ENCODE measurements at places on chromosomes 5 and 9.

GRCh38 chr5:148998174-148998797 lies 64.6 kb downstream of the SH3TC2 start:
- DNase-seq = peak; percentile 52

- no peak for DNase-seq
These were observed 175.1 kb upstream of the PITX1 start for GRCh38 chr5:135208903-135209721.

DNA sequence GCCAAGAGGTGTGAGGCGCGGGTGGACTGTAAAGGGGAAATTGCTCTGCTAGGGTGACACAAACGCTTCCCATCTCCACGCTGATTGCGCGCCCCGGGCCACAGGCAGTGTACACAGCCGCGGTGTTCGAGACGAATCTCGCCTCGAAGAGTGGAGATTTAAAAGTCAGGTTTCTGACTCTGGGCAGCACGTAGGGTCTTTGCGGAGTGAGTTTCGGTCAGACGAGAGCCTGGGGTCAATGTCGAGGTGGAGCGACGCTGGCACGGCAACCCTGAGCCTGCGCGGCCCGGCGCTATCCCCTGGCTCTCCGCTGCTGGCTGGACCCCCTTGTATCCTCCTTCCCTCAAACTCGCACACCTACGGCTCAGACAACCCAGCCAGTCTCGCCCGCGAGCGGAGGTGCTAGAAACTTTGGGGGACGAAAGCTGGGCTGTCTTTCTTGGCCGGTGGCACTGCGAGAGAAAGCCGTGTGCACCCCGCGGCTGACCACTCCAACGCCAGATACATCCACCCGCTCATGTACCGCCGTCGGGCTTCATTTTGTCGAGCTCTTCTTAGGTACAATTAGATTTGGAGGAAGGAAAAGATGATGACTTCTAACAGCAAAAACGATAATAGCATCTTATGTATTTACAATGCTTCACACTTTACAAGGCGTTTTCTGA lies 5.4 kb upstream of the FOXB2 start:
- DNase-seq = no peak

- DNase-seq = no peak
These were observed 63.0 kb downstream of the NIPSNAP3B start for GRCh38 chr9:104826911-104827310.

- DNase-seq = no peak
These were observed 48.9 kb downstream of the DYNC2I2 start for GRCh38 chr9:128607642-128608350.

DNA sequence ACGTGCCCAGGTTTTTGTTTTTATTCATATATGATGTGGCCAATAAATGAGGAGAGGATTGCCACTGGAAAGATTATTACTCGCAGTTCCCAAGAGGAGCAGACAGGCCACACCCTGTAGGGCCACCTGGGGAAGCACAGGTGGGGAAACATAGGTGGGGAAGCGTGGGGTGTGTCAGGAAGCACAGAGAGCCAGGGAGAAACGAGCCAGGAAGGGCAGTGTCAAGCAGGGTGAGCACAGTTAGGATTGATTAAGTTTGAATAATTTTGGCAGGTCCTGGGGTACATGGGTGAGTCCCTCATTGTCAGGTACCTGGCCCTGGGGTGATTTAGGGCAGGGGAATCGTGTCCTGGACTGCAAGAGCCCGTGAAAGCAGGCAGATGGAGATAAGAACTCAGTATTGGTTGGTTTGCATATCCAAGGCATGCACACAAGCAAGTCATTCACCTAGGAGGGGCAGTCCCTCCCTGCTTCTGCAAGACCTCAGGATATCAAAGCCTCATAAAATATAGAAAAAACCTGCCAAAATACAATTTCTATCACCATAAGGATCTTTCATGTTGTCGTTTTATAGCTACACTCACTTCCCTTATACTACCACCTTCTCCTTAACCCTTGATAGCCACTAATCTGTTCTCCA lies 22.4 kb downstream of the MVB12B start:
- no peak for DNase-seq

DNA sequence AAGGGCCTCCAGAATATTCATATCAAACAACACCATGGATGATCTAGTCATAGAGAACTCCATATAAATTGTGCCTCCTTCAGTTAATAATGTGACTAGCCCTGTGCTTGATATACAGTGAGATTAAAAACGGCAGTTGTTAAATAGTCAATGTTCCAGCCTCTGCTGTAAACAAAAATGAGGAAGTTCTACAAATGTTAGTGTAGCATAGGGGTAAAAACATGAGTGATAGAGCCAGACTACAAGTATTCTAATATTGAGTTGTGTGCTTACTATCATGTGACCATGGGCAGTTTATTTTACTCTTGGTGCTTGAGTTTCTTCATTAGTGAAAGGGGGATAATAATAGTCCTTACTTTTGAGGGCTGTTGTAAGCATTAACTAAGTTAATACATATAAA lies 43.3 kb upstream of the SLCO6A1 start:
- no peak for DNase-seq

GRCh38 chr9:23438299-23438907 lies 387.6 kb downstream of the ELAVL2 start:
- DNase-seq = no peak

DNA sequence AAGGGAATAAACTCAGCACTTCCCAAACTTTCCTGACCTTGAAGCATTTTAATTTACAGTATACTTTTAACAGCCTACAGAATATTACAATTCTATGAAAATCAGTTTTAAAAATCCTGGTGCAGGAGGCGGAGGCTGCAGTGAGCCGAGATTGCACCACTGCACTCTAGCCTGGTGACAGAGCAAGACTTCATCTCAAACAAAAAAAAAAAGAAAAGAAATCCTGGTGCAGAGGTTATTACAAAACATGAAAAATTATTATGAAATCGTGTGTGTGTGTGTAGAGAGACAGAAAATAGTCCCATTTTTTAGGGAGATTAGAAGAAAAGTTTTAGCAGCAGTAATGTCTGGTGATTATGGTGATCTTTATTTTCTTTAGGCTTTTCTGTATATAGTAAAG lies 26.9 kb downstream of the GOLPH3 start:
- DNase-seq = no peak

DNA sequence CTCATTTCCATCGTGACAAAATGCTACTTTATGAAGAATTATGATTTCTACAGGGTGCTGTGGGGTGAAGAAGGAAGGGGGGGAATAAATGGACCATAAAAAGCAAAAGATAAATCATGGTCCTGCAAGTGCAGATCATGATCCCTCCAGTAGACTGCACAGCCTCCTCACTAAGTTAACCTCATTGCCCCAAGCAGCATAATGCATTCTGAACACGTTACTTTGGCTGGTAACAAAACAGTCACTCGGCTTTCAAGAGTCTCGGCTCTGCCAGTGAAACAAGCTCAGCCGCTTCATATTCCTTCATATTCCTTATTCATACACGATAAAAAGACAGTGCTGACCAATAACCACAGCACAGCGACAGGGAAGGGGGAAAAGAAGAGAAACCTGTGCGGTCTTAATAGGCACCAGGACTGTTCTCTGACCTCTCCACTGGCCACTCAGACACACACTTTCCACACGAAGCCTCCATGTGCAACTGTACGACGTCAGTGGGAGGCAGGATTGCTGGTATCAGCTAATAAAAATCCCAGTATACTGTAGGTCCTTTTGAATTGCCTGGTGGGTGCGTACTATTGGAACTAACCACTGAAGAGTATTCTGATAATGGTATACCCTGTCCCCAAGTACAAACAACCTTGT lies 60.5 kb downstream of the ANKH start:
- no peak for DNase-seq

- no peak for DNase-seq
These were observed 18.8 kb downstream of the CSNK1G3 start for GRCh38 chr5:123530728-123531127.

GRCh38 chr9:15444141-15444540 lies 21.5 kb downstream of the SNAPC3 start:
- no peak for DNase-seq
